ENCODE measurements at places on chromosomes 4 and X.

- DNase-seq, result no peak
Measured at GRCh38 chr4:165606465-165607205, 227.8 kb downstream of the CPE start.

DNA sequence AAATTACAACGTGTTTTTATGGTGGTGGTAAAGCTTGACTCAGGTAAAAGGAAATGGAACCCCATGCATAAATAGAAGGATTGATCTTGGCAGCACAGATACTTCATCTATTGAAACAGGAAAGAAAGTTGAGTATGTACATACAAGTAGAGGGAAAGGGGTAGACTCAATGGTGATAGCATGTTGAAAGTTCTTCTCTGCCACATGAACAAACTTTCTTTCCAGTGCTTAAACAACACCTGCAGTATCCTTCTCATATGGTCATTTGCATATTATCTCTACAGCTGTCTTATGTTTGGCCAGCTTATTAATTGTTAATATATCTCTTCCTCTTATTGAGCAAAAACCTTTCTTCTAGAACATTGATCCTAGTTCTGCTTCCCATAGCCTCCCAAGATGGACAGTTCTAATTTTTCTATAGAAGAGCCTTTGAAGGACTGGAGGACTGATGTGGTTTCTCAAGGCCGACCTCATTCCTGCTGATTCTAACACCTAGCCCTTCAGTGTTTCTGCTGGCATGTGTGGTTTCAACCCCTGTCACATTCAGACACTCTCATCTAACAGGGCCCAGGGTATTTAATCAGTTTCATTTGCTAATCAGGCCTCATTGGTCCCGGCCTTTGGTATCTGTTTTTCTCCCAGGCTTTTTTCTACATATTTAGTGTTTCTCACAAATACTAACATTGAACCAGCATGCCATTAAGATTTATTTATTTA, 108.1 kb upstream of the SPRY1 start:
- DNase-seq, result no peak

DNA sequence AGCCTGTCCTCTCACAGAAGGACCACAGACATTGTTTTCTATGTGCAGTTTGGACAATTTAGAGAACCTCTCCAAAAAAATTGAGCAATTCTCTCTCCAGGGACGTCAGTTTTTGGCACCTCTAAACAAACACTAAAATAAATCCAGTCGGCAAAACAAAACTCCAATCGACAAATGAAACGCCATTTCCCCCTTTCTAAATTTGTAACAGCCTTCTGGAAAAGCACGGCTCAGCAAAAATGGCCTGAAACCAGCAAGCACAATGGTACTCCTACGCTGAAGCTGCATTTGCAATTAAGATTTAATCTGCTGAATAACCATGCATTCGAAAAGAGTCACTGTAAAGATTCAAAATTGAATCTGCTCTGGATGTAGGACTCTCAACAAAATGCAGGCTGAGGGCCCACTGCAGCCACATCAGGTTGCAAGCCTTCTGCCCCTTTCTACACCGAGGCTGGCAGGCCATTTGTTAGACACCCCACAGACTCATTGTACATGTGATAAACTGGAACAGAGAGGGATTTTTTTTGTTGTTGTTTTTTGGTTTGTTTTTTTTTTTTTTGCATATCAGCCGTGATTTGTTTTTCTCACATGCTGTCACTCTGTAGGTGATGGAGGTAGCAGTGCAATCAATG, 79.9 kb upstream of the MAP3K15 start:
- no peak for DNase-seq

- DNase-seq, result no peak
Measured at GRCh38 chr4:60345392-60345791, 854.7 kb upstream of the ADGRL3 start.

- no peak for DNase-seq
Measured at GRCh38 chr4:106021737-106022410, 126.6 kb downstream of the NPNT start.

DNA sequence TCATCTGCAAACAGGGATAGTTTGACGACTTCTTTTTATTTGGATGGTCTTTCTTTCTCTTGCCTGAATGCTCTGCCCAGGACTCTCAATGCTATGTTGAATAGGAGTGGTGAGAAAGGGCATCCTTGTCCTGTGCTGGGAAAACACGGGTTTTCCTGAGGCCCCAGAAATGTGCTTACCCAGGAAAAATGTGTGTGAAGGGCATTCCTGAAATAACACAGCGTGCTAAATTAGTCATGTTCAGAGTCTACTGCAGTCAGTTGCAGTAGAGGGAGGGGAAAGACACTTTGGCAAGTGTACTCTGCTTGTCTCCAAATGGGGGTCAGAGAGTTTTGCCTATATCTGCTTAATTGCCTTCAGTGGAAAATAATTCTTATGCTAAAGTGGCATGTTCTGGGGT, 153.9 kb downstream of the CCNG2 start:
- DNase-seq, result no peak

GRCh38 chr4:27010334-27010940, 149.8 kb downstream of the STIM2 start:
- DNase-seq, result peak; percentile 7

GRCh38 chr4:34170946-34171345, 2073.4 kb downstream of the ARAP2 start:
- DNase-seq, result no peak

DNA sequence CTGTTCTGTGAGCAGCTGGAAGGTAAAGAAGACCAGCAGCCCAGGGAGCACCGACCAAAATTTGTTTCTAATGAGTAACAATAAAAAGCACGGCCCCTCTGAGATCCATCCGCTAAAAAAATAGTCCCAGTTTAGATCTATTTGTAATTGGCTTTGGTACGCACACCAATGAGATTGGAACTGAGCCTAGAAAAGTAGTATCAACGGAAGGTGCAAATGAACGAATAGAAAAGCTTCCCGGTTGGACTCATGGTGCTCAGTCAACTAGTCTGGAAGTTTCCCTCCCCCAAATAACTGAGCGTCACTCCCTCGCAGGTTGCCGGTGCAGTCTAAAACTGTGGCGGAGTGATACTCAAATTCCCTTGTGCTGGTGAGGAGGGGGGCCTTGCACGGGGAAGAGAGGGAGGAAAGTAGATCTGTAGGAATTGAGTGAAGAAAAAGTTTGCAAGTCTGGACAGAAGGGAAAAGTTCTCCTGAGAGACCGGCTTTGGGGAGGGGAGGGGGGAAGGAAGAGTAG, at the start of gene COL4A5:
TSS of gene COL4A5 (plus strand) at position 413 of the 517 bp plus-strand sequence. CDS start 288 bp downstream, outside the sequence.
- DNase-seq, result no peak

DNA sequence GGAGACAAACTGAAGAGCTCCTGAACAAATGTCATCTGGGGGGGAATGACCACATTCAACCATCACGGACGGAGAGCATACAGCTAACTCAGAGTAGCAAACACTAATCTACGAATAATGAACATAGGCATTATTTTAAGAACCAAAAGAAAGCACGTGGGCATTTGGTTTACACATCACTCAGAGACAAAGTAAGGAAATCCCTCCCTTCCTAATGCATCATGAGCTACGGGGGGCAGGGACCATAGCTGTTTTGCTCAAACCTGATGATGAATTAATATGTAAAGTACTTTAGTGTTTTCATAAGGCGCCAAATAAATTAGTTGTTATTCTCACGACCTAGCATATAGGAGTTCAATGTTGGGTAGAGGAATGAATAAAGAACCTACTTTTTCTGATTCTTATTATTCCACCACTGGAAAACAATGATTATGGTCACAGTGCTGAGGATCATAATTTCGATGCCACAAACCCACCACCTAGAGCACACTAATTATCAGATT, 11.7 kb upstream of the TMEM156 start:
- DNase-seq, result no peak

DNA sequence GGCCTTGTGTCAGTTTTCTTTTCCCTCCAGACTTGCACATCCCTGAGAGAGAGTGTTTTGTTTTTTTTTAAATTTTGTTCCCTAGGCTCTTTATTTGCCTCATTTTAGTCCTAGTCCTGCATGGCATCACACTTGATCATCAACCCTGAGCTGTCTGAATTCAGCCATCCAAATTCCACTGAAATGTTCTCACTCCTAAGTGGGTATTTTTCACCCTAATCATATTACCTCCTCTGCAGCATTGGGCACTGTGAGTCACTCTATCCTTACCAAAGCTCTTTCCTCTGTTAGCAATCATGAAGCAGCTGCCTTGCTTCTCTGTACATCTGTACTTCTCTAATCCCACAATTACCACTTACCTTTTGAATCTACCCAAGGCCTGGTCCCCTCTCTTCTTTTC, 356.6 kb upstream of the MAGEB2 start:
- no peak for DNase-seq

GRCh38 chr4:74618659-74619058, 173.7 kb downstream of the AREG start:
- no peak for DNase-seq

GRCh38 chrX:41608244-41608643, 80.5 kb upstream of the GPR34 start:
- no peak for DNase-seq

DNA sequence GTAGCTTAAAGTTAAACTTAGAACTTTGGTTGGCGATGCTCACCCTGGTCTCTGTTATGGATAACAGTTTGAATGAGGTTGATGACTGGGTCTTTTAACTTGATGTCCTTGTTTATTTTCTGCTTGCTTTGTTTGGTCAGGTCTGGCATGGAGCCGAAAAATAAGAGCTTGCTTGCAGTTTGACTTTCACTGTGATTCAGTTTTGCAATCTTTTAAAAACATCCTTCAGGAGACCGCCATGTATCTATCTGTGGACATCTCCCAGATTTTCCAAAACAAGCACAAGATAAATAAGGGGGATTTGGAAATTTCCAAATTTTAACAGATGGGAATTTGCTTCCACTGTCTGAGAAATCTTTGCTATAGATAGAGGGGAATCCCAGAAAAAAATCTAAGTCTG, 246.7 kb downstream of the PALLD start:
- DNase-seq, result no peak

- DNase-seq, result no peak
Measured at GRCh38 chr4:926538-926937, 5.6 kb downstream of the GAK start.

DNA sequence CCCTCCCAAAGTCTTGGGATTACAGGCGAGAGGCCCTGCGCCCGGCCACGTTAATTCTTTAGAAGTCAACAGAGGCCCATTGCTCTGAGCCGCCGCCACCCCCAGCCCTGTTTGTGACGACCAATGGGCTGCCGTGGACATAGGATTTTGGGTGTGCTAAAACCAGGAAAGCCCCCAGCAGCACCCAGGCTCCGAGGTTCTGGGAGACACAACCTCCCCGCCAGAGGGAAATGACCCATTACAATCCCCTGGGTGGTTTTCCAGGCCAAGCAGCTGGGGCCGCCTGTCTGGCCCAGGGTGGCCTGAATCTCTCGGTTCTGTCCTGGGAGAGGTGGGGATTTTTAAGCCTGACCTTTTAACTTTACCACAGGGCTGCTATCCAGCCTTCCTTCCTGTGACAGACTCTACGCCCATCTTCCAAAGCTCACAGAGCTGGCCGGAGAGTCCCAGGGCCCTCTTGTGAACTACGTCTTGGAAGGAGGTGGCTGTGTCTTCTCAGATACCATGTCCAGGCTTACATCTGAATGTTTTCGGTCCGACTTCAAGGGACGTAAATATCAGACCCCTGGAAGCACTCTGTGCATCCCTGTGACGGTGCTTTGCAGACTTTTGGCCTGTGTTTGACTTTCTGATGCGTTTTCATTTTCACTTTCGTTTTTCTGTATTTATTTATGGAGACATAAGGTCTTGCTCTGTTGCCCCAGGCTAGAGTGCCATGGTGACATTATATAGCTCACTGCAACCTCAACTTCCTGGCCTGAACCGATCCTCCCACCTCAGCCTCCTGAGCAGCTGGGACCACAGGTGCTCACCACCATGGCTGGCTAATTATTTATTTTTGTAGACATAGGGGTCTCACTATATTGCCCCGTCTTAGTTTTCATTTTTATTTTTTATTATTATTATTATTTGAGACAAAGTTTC, 36.0 kb downstream of the P2RY8 start:
- no peak for DNase-seq

- DNase-seq, result no peak
Measured at GRCh38 chrX:149962859-149963757, 24.8 kb upstream of the EOLA2 start.

DNA sequence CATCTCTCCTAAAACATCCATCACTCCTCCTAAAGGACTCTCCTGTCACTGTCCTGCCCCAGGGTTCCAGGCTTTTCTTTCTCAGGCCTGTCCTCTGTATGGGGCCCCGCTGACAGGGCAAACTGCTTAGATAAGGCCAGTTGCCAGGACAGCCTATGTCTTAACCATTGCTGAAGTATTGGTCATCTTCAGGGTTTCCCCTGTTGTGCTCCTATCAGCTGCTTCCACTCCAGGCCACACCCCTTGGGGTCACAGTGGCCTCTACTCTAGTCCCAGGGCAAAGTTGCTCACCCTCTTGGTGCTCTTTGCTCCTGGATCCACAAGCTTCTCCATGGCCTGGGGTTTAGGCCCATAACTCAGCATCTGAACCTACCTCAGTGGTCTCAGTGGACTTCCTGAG, 138.0 kb upstream of the PJA1 start:
- no peak for DNase-seq

GRCh38 chr4:2261110-2261852, 628 bp downstream of the MXD4 start:
- DNase-seq, result no peak

GRCh38 chr4:156443488-156443887, 489.8 kb upstream of the CTSO start:
- DNase-seq, result no peak

GRCh38 chr4:68373513-68373912, 23.6 kb upstream of the YTHDC1 start:
- peak; percentile 7 for DNase-seq

- DNase-seq, result no peak
Measured at GRCh38 chr4:60726779-60727178, 473.3 kb upstream of the ADGRL3 start.

DNA sequence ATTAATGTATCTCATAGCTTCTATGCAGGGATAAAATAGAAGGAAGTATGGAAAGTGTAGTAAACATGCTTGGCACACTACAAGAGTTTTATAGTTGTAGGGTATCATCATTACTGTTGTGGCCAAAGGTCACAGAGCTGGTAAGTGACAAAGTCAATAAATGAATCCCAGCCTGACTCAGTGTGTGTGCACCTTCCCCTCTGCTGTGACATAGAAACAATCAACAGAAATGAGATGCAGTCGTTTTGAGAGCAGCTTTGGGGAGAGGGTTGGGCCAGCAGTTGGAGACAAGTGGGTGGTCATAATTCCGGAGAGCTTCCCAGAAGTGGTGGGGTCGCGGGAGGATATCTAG, 82.4 kb upstream of the RBPJ start:
- DNase-seq, result no peak

DNA sequence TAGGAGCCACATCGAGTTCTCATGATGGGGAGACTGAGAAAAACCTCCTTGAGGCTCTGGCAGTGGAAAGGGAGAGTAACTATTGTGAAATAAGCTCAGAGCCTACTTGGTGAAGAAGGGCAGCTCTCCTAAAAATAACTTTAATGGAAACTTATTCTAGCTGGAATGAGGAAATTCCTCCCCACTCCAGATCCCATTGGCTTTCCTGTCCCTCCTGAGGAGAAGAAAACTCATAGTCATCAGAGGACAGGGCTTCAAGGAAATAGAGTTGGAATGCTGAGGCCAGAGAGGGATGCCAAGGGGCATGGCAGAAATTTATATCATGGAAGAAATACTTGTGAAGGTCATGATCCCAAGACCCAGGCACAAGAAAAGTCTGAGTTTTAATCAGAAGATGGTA, 70.7 kb upstream of the TAPT1 start:
- no peak for DNase-seq
